Renal cortex interstitium (tissue), 15 donors: ENCODE measurements at places on chromosomes 3 and 15. TPM values are rescaled to one million over a fixed set of nuclear protein-coding genes. Genes with fewer than 3 reads are reported as not detected.

RLBP1 gene
- polyA plus RNA-seq, result not detected

SPRED1 gene
- 35.3 TPM for polyA plus RNA-seq

ARHGAP31 gene
- polyA plus RNA-seq, result 10.6 TPM

TPRG1 gene
- polyA plus RNA-seq, result 0.70 TPM

VILL gene
- polyA plus RNA-seq, result 9.3 TPM

PPP1R14D gene
- 0.61 TPM for polyA plus RNA-seq
